RPMI7951 (cell line): ENCODE measurements at places on chromosomes 2 and 18. TPM values are rescaled to one million over a fixed set of nuclear protein-coding genes. Genes with fewer than 3 reads are reported as not detected.

Gene CENPO
- 40.9 and 44.9 TPM in 2 replicates for total RNA-seq

Gene KIF3C
- total RNA-seq: 10.5 and 25.8 TPM in 2 replicates

Gene TDRD15
- total RNA-seq: not detected in 2 replicates

Gene IMPACT
- total RNA-seq: 27.2 and 30.5 TPM in 2 replicates

Gene TBR1
- total RNA-seq: under 0.01 TPM in 1 of 2 replicates, not detected in the other

Gene ELOA2
- total RNA-seq: not detected in 2 replicates

Gene HS6ST1
- 2.9 and 4.6 TPM in 2 replicates for total RNA-seq

Gene LHCGR
- total RNA-seq: not detected in 2 replicates

Gene POTEC
- total RNA-seq: not detected in 2 replicates

Gene TSPYL6
- not detected in 2 replicates for total RNA-seq

Gene IGFBP2
- 3.5 and 6.4 TPM in 2 replicates for total RNA-seq

Gene NBAS
- 45.4 and 46.7 TPM in 2 replicates for total RNA-seq

Gene CCDC88A
- total RNA-seq: 62.5 and 86.3 TPM in 2 replicates

Gene NTSR2
- total RNA-seq: 0.36 TPM in 1 of 2 replicates, not detected in the other

Gene GCFC2
- 22.4 and 22.8 TPM in 2 replicates for total RNA-seq

Gene DNAJC5G
- total RNA-seq: not detected in 2 replicates

Gene GKN2
- not detected in 2 replicates for total RNA-seq

Gene NEUROD1
- total RNA-seq: not detected in 2 replicates

Gene PTPRN
- 3.2 and 4.4 TPM in 2 replicates for total RNA-seq

Gene C2orf74
- 34.5 and 36.4 TPM in 2 replicates for total RNA-seq

Gene AQP12B
- not detected in 2 replicates for total RNA-seq

Gene PDE6D
- 77.3 and 84.9 TPM in 2 replicates for total RNA-seq

Gene ZC3H6
- 4.3 and 5.6 TPM in 2 replicates for total RNA-seq

Gene TMEM247
- total RNA-seq: not detected in 2 replicates

Gene TEKT4
- total RNA-seq: not detected in 2 replicates

Gene OTOS
- total RNA-seq: 1.7 TPM in 1 of 2 replicates, not detected in the other

Gene LAMA3
- total RNA-seq: 0.49 and 2.9 TPM in 2 replicates

Gene RBFA
- 15.6 and 22.3 TPM in 2 replicates for total RNA-seq

Gene INHBB
- total RNA-seq: 0.24 TPM in 1 of 2 replicates, not detected in the other

Gene TMEM200C
- not detected in 2 replicates for total RNA-seq

Gene POTEI
- total RNA-seq: not detected in 2 replicates

Gene PDCD1
- not detected in 2 replicates for total RNA-seq

Gene HOXD3
- 1.6 and 2.1 TPM in 2 replicates for total RNA-seq

Gene MGAT4A
- total RNA-seq: 0.20 TPM in 1 of 2 replicates, not detected in the other

Gene CHRND
- total RNA-seq: not detected in 2 replicates

Gene RBM45
- total RNA-seq: 18.1 and 18.6 TPM in 2 replicates

Gene MAPRE3
- total RNA-seq: 1.6 and 2.2 TPM in 2 replicates

Gene ST6GAL2
- total RNA-seq: 28.6 and 34.7 TPM in 2 replicates

Gene ALK
- total RNA-seq: 0.12 and 0.29 TPM in 2 replicates

Gene TUBA3D
- not detected in 2 replicates for total RNA-seq

Gene GALNT13
- not detected in 2 replicates for total RNA-seq

Gene ZNF385B
- total RNA-seq: 0.48 TPM in 1 of 2 replicates, not detected in the other

Gene AP1S3
- total RNA-seq: 2.0 and 3.2 TPM in 2 replicates

Gene SULT1C4
- total RNA-seq: not detected in 2 replicates

Gene DSG2
- total RNA-seq: 0.10 and 0.24 TPM in 2 replicates
